ENCODE measurements at places on chromosomes 1 and 21.
A peak's percentile ranks its signal among the peaks of the same experiment; 100 is the strongest.

DNA sequence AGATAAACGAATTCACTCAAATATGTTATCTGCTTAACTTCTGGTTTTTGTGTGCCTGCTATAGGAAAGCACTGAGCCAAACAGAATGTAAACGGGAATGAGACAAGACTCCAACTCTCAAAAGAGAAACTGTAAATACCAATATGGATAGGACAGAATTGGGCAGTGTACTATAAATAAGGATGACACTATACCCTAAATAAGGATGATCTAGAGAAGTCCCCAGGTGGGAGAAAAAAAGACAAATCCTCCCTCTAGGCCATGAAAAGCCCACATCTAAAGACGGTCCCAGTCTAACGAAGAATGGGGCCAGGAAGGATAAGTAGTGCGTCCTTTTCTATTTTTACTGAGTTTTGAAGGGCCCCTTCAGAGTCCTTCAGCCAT lies 1.5 kb upstream of the GABPB2 start:
- DNase-seq, result no peak

GRCh38 chr1:224763126-224763775 lies 147.1 kb downstream of the CNIH3 start:
- DNase-seq, result no peak

GRCh38 chr1:171743081-171743870 lies 1.4 kb upstream of the VAMP4 start:
- DNase-seq, result peak; percentile 75

DNA sequence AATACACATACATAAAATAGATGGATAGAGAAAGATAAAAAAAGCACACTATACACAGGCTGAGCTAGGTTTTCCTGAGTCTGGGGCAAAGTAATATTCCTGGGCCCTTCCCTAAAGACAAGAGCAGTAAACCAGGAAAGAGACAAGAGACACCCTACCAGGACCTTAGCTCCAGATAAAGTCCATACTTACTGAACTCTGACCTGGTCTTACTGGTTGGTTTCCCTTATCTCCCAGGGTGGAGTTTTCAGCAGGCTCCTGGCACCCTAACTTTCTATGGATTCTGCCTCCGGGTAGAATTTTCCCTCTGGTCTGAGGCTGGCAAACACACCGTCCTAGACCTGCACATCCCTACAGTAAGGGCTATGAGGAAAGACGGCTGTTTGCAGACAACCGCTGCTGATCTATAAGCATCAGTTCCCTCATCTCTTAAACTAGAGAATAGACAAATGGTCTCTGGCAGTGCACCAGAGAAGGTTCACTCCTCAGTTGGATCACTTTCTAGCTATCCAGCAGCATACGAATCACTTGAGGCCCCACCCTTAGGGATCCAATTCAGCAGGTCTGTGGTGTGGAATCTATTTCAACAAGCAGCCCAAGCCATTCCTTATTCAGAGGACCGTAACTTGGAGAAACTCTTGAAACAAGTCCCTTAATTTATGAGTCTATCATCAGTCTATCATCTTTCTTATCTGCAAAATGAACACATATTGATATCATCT lies 52.0 kb downstream of the ARHGEF11 start:
- DNase-seq, result no peak

DNA sequence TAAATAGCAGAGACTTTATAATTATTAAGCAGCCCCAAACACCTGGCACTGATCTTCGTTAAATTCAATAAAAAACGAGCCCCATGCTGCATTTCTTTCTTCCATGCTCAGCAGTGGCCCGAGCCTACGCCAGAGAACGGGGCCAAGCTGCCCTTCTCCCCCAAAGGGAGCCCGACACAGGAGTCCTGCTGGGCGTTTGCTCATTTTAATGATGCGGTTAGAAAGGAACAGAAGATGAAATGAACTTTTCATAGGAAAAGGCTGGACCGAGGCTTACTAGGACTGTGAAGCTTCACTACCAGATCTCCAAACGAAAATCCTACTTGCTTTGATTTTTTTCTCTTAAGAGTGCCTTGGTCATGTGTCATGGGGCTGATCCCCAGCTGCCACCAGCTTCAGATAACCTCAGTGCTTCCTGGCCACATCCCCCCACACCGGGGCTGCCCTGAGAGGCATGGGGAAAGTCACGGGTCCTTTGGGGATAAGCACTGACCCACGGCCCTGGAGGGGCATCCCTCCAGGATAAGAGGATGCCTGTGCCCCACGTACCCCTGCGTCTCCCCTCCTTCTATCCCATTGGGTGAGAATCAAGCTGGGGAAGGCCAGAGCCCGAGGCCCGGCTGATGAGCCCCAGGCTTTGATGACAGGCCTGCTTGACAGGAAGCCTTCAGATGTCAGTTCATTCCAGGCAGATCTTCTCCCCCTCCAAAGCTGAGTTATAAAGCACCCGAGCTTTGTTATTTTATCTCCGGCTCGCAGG lies 34.2 kb downstream of the PGBD5 start:
- DNase-seq, result no peak

DNA sequence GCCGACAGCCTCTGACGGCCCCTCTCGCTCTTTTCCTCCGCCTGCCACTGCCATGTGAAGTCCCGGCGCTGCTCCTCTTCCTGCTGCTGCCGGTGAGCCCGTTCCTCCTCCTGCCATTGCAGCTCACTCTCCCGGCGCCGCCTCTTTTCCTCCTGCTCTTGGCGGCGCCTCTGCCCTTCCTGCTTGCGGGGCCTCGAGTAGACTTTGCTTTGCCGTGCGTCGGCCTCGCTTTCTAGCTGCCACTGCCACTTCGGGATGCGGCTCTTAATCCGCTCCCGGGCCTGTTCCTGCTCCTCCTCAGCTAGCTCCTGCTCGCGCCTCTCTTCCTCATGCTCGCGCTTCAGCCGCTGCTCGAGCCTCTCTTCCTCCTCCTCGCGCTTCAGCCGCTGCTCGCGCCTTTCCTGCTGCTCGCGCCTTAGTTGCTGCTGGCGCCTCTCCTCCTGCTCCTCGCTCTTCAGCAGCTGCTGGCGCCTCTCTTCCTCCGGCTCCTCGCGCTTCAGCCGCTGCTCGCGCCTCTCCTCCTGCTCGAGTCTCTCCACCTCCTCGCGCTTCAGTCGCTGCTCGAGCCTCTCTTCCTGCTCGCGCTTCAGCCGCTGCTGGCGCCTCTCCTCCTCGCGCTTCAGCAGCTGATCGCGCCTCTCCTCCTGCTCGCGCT lies 4.3 kb downstream of the TCHH start:
- peak; percentile 56 for DNase-seq

GRCh38 chr21:26529526-26529925 lies 43.6 kb downstream of the CYYR1 start:
- DNase-seq, result no peak

DNA sequence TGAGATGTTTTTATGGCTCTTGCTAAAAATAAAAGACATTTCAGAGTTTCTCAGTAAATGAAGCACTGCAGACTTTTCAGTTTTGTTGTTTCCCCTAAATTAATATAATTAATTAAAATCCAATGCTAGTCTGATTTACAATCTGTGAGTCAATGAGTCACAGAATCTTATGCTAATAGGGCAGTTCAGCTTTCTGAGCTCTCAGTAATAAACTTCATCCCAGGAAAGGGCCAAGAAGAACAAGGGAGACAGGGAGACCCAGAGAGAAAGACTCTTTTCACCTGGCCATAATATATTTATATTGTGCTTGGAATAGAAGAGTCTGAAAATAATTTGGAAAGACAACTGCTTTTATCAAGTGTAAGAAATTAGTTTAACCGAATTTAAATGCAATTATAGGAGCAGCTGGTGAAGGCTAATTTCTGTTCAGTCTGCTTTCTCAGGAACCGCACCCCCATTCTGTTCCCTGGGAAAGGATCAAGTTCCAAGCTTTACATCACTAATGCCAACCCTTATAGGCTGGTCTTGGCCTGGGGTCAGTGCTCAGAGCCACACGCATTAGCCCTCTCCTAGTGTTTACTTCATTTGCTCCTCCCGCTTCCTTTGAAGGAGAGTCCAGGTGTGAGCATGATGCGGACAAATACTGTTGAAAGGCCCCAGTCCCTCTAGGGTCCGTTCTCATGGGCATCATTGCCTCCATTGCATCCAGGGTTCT lies 145.6 kb downstream of the ZBTB18 start:
- peak; percentile 46 for DNase-seq

- peak; percentile 93 for DNase-seq
Observed at GRCh38 chr1:93845538-93846205, 33.3 kb downstream of the DNTTIP2 start.
